ENCODE measurements at places on chromosomes 7 and 10.
A peak's percentile ranks its signal among the peaks of the same experiment; 100 is the strongest.

DNA sequence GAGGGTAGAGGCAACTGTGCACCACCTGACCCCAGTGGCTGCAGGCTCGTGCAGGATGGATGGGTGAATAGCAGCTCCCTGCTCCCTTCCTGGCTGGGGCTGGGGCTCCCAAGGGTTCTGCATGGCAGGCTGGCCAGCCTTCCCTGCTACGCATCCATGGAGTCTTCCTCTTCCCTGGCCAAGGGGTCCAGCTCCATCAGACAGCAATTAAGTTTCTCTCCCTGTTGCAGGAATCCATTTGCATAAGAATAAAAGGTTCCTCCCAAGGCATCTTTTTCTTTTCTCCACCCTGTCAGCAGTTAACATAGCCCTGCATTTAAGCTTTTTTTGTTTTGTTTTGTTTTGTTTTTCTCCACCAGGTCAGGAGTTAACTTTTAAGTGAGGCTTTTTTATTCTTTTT, 10.0 kb upstream of the CPA2 start:
- DNase-seq, result no peak

DNA sequence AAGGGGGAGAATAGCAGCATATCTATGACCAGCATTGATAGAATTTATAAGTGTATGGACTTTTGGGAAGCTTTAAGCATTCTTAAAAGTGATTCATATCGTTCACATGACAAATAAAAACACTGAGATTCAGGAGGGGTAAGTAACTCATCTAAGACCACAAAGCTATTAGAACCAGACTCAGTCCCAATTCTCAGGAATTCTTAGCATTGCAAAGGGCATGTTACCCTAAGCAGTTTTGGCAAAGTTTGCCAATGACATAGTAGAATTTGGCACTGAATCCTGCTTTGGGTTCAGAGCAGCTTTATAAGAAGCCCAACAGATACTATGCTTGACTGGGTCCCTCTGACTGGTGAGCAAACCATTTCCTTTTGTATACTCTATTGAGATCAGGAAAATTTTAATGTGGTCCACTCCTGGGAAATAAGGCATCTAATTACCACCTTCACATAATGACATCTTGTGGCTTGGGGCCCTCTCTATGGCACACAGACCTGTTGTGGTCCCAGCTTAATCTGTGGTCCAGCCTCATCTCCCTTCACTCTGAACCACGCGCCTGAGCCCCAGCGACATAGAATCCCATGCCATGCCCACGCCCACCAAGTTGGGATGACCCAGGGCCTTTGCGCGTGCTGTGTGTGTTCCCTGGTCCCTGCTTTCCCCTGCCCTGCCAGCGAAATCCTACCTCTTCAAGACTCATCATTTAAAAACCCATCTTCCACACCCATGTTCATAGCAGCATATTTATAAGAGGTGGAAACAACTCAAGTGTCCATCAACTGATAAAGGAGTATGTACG, 37.5 kb upstream of the DOCK1 start:
- no peak for DNase-seq

GRCh38 chr7:75772081-75773077, at the start of gene CCL26:
Gene CCL26 (minus strand): TSS chr7:75772211. CDS start chr7:75772176, 35 bp downstream.
- no peak for DNase-seq

- DNase-seq, result no peak
These were observed 88.2 kb downstream of the CHRM2 start for GRCh38 chr7:136956671-136957070.

- DNase-seq, result no peak
These were observed 36.1 kb upstream of the CCNY start for GRCh38 chr10:35300063-35300699.

DNA sequence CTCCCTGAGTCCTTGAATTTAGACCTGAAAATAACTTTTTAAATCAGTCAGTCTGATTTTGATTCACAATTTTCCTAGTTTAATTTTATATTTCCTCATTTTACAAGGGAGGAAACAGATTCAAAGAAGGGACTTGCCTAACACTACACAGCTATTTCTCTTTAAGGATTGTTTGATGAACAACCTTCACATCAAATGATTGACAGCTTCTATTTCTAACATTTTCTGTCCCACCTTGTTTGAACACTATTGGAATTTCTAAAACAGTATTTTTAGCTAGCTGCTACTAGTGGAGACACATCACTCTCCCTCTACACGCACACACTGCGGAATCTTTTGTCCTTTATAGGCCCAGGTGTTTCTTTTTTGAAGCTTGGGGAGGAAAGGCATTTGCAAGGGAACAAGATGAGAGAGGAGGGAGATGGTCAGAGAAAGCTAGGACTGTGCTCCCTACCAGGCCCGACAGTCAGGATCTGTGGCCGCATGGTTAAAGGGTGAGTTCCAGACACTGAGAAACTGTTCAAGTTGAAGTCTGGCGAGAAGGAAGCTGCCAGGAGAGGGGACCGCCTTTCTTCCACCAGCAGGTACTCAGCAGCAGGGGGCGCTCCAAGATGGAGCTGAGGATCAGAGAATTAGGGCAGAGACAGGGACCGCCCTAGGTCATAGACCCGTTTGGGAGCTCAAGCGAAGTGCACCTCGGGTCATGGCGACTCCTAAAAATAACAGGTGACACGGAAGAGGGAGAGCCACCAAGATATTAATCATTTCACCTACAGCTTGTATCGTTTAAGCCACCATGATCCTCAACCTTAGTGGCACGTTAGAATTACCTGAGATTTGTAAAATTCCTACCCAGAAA, 49.7 kb downstream of the DNAJC12 start:
- DNase-seq, result no peak

DNA sequence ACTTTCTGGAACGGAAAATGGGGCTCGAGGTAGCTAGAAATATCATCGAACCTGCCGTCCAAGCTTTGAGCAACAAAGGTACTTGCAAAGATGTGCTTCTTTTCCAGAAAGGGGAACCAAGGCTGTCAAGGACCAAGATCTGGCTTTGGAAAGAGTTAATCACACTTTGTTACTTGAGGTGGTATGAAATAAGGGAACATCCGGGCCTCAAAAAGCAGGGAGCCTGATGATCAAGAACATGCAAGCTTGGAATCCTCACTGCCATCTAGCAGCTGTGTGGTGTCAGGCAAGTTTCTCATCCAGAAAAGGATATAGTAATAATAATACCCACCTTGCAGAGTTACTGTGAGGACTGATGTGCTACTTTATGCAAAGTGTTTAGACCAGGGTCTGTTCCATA, 329.5 kb downstream of the GRID1 start:
- no peak for DNase-seq

- no peak for DNase-seq
These were observed 216.3 kb downstream of the ADARB2 start for GRCh38 chr10:1520909-1521565.

GRCh38 chr10:7409732-7410168, 1.1 kb downstream of the SFMBT2 start:
- no peak for DNase-seq

DNA sequence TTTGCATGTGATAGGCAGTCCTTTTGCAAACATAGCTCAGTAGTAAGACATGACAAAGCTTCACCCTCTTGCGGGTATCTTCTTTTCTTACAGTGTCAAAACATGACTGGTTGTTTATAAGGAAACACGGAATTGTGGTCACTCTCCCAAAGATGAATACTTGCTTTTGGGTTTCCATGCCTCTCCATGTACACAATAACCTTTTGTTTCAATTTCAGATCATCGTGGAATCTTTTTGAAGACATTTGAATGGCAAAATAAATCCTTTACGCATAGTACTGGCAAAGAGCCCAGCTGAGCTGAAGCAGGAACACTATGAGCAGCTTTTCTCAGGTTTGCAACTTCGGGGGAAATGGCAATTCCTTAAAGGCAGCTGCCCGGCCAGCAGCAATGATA, 156.8 kb upstream of the FRMD4A start:
- no peak for DNase-seq

DNA sequence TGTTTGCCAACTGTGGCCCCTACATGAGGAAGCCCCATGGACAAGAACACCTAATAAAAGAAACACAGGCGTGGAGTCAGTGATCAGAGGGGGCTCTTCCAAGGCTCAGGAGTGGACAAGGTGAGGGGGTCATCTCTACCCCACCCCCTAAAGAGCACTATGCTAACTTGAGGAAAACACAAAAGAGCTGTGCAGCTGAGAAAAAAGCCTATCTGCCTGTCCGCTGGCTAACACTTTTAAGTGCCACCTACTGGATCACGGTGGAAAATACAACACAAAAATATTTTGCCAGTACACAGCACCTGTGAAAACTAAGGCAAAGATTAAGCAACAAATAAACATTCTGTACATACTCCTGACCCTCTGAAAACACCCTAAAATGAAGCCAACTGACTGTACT, 53.1 kb upstream of the COBL start:
- DNase-seq, result peak; percentile 40

DNA sequence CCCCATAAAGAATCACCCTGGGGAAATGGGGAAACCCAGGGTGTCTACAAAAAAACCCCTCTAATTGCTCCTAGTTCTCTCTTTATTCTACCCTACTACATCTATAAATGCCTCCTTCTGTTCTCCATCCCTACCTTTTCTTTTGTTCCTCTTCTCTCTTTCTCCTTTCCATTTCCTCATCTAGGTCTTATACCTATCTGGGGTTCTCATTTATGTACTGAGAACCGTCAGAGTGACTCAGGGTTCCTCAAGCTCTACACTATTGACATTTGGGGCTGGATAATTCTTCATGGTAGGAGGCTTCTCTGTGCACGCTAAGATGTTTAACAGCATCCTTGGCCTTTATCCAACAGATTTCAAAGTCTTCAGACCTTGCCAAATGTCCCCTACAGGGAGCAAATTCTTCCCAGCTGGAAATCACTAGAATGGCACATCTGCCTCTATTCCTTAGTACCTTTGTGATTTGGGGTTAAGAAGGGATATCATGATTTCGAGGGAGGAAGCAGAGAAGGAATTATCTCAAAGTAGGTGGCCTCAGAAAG, 137.4 kb upstream of the PTN start:
- DNase-seq, result no peak

DNA sequence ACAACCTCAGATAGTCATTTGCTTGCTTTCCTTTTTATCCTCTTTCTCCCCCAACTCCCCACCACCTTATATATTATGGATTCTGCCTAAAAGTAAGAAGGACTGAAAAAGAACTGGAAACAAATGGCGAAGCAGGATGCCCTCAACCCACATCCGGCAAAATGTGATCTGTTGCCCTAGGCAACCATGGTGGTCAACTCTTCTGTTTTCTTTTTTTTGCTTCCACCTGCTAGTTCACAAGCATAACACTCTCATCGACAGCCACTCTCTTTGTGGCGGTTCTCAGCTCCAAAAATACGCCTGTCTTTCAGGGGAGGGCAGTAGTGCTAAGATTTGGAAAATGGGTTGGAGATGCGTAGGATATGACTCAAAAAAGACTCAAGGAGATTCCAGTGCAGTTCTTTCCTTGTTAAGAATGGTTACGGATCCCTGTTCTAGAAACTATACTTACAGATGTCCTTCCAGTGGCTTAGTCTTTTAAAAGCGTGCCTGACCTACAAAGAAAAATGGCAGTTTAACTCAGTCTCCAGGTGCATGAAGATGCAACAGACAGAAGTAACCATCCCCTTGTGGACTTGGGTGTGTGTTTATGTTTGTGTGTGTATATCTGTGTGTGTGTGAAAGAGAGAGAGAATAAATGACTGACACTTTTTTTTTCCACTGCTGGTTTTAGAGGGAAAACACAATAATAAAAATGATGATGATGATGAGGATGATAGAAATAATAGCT, 10.7 kb downstream of the APBB1IP start:
- no peak for DNase-seq

- no peak for DNase-seq
These were observed 40.6 kb upstream of the SEPHS1 start for GRCh38 chr10:13388478-13389230.

GRCh38 chr10:11176746-11177145, 159.1 kb downstream of the CELF2 start:
- DNase-seq, result no peak

Measured in NCI-H345 (cell line).